ENCODE measurements at places on chromosomes 3 and 15.

DNA sequence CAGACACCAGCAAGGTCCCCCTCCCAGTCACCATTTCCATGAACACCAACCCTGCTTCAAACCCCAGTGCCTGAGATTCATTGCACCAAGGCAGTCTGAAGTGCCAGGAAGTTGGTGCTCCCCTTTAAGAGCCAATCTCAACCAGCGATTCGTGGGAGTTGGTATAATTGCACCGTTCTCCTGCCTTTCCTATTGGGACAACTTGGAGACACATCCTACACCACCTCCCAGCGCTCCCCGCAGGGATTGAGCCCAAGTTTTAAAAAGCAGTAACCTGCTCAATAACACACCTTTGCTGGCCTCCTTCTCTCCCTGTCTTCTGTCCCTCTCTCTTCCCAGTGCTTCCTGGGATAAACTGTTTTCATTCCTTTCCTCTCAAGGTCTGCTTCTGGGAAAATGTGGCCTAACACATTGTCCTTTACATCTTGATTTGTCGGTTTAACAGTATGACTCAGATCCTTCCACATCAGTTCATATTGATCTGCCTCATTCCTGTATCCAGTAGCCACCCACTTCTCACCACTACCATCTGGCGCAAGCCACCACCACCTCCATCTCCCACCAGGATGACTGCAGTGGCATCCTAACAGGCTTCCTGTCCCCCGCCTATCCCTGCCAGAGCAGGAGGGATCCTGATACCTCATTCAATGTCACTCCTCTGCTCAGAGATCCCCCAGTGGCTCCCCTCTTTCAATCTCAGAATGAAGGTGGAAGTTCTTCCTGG lies 37.8 kb upstream of the HRH1 start:
- no peak for DNase-seq

DNA sequence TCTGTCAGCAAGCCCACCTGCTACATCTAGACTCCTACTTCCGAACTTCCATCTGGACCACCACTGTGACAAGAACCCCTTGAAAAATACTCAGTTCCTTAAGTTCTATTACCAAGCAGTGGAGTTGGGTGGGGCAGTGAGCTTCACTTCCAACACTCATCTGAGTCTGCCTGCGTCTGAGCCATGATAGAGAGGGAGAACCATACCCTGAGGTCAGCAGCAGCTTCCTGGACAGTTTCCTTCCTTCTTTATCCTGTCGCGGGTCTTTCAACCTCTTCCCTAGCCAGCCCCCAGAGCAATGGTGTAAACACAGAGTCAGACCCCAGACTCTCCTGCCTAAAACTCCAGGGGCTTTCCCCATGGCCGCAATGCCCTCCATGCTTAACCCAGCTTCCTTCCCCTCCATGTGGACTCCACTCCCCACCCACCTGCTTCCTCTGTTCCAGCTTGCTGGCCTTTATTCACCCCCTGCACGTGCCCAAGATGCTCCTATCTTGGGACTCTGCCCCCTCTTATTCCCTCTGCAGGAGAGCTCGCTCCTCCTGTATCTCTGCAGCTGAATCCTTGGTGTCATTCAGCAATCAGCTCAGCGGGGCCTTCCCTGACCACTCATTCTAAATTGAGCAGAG lies 211.2 kb downstream of the SHQ1 start:
- DNase-seq, result no peak

- DNase-seq, result no peak
Observed at GRCh38 chr15:77632534-77633133, at the start of gene LINGO1. Gene LINGO1, minus strand, starts transcription at chr15:77632912. Its CDS starts 597 bp downstream, at chr15:77632315.

- no peak for DNase-seq
Observed at GRCh38 chr3:2615080-2615479, 495.1 kb downstream of the IL5RA start.

DNA sequence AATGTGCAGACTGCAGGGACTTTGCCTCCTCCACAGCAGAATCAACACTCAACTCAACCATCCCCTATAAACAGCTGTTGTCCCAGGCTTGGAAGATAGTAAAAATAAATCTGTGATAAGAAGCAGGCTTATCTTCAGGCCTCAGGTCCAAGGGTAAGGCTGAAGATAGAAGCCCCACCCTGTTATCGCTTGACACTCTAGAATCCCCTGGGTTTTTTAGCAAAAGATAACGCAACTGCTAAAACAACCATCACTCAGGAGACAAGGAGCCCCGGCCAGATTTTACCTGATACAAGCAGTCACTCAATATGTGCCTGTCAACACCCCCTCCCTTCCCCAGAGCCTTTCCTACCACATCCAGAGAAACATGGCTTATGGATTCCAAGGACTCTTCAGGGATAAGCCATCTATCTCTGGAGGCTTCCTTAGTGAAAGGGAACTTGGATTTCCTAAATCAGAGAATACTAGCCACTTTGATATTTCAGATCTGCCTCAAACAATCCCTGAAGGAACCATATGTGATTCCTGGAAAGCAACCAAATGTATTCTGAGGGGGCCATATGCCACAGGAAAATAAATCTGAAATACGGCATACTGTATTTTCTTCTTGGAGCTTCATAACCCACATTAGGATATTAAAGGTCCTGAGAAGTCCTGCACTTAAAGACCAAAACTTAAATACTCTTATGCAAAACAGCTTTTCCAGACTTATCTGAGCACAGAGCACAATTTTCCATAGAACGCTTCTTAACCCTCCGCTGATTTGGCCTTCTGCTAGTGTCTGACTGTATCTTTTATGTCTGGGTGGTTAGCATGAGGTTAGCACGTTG lies 60.4 kb downstream of the LYZL4 start:
- DNase-seq, result no peak

DNA sequence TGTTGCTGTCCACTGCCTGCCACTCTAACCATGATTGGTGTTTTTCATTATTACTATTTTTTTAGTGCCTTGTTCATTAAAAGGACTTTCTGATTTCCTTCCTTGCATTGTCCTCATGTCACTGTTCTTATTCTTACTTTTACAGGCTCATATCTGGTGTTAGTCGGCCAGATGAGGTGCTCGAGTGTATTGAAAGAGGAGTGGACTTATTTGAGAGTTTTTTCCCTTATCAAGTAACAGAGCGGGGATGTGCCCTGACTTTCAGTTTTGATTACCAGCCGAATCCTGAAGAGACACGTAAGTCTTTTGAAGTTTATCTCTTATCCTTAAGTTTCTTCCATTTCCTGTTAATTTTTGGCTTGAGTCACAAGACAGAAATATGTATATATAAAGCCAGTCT lies 23.2 kb downstream of the QTRT2 start:
- DNase-seq, result no peak

- DNase-seq, result no peak
Observed at GRCh38 chr15:26939398-26939797, 31.6 kb upstream of the GABRG3 start.

DNA sequence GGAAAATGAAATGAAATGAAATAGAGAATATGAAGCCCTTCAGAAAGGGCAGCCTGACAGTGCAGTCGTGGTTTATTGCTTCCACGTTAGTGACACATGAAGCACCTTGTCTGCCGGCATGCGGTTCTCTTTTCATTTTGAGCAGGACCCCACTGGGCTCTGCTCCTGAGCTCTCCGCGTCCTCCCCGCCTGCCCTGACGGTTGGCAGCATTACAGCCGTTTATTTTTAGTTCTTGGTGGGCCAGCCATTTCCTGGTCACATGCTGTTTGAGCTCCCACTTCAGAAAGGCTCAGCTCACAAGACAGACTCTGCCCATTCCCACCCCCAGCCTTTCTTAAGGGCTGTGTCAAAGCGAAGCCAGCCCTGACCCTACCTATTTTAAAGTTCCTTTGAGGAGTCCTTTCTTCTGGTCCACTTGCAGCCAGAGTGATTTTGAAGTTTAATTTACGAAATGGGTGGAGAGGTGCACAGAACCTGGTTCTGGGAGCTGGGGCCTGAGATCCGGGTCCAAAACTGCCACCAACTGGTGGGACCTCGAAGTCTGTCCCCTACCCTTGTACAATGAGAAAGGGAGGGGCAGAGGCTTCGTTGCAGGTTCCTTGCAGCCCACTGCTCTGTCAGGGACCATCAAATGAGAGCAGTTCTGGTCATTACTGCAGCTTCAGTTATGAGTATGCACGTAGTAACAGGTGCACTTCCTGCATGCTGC lies 60.1 kb downstream of the MGLL start:
- no peak for DNase-seq

GRCh38 chr3:90080988-90081387 lies 973.6 kb downstream of the EPHA3 start:
- no peak for DNase-seq

GRCh38 chr3:98029083-98029482 lies 6.0 kb downstream of the GABRR3 start:
- no peak for DNase-seq

- no peak for DNase-seq
Observed at GRCh38 chr15:66765478-66766281, 63.6 kb downstream of the SMAD6 start.

GRCh38 chr3:79154865-79155264 lies 612.9 kb downstream of the ROBO1 start:
- no peak for DNase-seq

DNA sequence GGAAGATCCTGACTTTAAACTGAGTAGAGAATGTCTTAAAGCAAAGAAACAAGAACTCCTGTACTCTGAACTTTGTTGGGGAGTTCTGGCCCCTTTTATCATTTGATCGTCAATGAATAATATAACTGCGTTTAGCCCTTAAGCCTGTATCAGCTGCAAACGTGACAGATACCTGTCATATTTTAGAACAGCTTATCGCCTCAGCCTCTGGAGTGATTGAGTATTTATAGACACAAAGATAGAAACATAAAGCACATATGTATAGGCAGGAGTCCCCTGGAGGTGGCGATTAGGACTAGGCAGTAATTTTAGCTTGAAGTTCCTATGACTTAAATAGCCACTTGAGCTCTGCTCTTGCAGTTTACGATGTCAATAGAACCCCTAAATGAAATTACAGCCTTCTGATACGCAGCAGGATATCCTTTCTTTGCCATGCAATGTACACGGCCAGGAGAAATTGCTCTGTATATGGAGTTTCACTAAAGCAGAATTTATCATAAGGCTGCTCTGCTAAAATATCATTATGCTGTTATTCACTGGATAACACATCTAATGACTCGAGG lies 321.8 kb downstream of the TIGIT start:
- DNase-seq, result no peak

DNA sequence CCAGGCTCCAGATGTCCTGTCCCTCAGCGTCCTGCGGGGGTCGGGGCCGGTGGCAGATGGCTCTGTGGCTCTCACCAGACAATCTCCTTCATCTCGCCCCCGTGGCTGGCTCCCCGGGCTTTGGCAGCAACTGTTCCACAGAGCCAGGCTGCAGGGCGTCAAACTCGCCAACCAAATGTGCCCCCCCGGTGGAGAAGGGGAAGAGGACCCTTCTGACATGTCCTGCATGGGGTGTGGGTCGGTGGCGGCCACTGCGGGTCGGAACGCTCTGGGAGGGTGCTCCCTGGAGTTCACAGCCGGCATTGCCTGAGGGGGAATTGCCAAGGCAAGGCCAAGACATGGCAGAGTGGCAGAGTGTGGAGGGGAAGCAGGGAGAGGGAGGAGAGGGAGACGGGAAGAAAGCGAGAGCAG lies 36.0 kb downstream of the BDH1 start:
- no peak for DNase-seq

GRCh38 chr3:13552857-13553652 lies 4.1 kb downstream of the FBLN2 start:
- no peak for DNase-seq

- no peak for DNase-seq
Observed at GRCh38 chr15:80156176-80156720, 3.4 kb downstream of the FAH start.

- DNase-seq, result no peak
Observed at GRCh38 chr3:31469385-31469784, 63.3 kb upstream of the STT3B start.

GRCh38 chr3:175511219-175511785 lies 652.2 kb downstream of the NAALADL2 start:
- no peak for DNase-seq

DNA sequence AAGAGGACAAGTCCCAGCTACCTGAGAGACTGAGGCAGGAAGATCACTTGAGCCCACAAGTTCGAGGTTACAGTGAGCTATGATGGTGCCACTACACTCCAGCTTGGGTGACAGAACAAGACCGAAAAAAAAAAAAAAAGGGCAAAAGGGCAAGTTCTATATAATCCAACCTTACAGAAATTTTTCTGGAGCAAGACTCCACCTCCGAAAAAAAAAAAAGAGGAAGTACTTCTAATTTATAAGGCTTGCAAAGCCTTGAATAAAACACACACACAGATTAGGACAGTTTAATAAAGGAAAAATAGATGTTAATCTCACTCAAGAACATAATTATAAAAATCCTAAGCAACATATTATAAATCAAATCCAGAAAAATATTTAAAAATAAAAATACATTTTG lies 14.4 kb upstream of the XYLB start:
- DNase-seq, result no peak

- no peak for DNase-seq
Observed at GRCh38 chr15:78049691-78050440, 27.6 kb downstream of the TBC1D2B start.

DNA sequence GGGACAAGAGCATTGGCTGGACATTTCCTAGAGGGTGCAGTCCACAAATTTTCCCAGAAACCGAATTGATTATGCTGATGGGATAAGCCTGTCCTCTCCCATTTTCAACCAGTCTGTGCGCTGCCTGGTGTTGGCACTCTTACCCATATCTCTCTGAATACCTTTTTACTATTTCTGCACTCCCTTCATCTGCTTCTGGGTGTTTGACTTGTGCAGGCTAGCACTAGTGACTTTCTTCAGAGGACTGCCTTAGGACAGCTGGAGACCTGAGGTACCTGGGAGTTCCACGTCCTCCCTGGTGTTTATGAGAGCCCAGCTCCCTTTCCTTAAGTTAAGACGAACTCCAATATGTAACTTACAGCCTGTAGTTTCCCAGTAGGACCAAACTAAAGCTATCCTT lies 50.2 kb downstream of the RBMS3 start:
- no peak for DNase-seq

DNA sequence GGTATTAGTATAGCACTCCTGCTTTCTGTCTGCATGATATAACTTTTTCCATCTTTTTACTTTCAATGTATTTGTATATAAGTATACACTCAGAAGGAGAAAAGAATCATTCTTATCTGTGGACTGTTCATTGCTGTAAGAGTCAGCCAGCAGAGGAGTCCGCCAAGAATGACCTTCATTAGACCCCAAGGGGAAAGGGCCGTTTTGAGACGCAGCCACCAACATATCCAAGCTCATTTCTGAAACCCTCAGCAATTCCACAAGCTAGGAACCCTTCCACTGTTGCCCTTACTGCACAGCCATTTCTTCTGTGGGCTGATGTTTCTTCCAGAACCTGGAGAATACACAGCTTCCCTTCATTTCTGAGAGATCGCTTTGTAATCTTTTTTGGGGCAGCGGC lies 301.8 kb downstream of the ADAMTS17 start:
- no peak for DNase-seq

- no peak for DNase-seq
Observed at GRCh38 chr3:174397848-174398247, 461.3 kb upstream of the NAALADL2 start.

- no peak for DNase-seq
Observed at GRCh38 chr3:101300073-101300472, 20.3 kb downstream of the IMPG2 start.

All from activated T-cell treated with anti-CD3 and anti-CD28 coated beads, Interleukin-2, amount 50 U/mL, for 1 hour (primary cell).